ENCODE measurements at places on chromosomes 16 and 17.

- no peak for DNase-seq
These were observed 5.8 kb downstream of the SOCS1 start for GRCh38 chr16:11250091-11250785.

DNA sequence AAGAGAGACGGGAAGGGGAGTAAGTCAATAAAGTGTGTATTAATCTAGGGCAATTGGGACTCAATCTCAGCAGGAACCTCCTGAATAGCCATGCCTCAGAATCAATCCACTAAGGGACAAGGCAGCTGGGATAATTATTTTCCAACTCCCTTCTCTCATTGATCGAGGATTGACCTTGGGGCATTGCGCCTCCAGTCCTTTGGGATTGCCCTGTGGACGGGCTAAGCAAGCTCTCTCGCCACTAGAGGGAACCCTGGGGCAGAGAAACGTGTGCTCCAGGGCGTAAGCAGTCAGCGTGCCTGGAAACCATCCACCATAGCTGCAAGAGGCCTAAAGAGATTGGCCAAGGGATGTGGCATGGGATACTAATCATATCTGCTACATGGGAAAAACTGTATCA, 53.9 kb upstream of the ERCC4 start:
- peak; percentile 2 for DNase-seq

DNA sequence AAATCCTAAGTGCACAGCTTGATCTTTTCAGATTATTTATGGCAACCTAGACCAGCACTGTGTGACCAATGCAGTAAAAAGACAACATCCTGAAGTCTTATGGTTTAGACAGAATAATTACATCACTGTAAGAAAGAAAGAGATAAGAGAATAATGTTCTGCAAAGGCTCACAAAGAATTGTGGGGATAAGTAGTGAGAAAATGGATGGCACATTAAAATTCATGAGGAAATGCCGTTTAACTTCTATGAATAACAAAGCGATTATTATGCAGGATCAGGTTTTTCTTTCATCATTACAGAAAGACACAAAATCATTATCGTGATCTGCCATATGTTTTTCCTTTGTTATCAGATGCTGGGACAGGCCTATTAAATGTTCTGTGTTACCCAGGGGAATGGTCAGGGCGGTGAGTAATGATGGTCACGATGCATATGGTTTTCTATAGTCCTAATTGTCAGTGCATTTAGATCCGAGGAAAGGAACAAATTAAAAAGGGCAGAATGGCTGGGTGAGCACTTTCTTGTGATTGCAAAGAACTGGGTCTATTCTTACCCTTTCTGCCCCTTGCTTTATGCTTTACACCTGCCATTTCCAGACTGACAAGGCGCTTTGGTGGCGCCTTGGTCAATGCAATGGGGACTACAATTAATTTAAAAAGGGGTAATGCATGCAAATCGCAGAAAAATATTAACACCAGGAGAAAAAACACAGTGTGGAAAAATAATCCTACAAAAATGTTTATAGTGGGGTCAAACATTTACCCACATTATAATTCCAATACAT, 18.1 kb upstream of the DHX40 start:
- DNase-seq = no peak

DNA sequence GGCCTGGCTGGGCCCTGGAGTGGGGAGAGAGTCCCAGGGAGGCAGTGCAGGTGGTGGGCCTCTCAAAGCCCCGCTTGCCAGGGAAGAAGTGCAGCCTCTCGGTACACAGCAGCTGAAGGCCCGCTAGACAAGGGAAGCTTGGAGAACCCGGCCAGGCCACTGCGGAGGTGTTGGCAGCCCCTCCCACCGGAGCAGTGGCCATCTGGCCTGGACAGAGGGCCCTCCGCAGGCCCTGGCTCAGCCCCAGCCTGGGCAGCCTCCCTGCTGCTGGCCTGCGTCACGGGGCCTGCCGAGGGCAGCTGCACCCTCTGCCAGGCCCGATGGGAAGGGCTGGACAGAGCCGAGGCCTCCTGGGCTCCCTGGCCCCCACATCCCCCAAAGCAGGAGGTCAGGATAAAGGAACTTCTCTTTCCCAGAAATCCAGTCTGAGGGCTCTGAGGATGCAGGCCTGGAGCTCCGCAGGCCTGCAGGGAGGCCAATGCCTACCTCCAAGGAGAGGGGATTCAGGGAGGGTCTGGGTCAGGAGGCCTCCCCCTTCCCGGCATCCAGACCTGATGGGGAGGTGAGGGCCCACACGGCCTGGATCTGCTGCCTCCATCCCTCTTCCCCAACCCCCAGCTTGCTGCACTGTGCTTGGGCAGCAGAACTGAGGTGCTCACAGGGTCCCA, 4.3 kb downstream of the SPPL2C start:
- DNase-seq = no peak

DNA sequence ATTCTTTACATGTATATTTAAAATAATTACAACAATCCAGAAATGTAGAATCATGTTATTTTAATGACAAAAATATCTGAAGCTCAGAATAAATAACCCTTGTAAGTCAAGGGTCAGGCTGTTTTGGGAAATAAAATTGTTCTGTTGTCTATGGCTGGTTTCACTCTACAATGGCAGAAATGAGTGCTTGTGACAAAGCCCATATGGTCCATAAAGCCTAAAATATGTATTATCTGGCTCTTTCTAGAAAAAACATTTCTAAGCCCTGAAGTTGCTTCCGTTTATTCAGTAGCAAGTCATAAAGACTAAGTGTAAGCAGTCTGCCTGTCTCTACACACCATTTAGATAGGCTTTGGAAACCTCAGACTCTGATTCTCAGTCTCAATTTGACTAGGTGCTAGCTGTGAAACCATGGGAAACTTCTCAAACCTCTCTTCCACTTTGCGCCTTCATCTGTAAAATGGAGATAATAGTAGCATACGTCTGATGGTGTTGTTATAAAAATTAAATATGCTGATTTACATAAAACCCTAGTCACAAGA, 365.7 kb upstream of the CA10 start:
- DNase-seq = no peak

- peak; percentile 38 for DNase-seq
These were observed 24.4 kb upstream of the GPT2 start for GRCh38 chr16:46859719-46860152.
